Fibroblast of the aortic adventitia (primary cell): ENCODE measurements at places on chromosomes 16 and 17. TPM values are rescaled to one million over a fixed set of nuclear protein-coding genes. Genes with fewer than 3 reads are reported as not detected.
A peak's percentile ranks its signal among the peaks of the same experiment; 100 is the strongest.

ARL5C gene
- total RNA-seq, result 2.1 TPM in 1 of 2 replicates, not detected in the other

CD300LB gene
- total RNA-seq, result not detected in 2 replicates

DNA sequence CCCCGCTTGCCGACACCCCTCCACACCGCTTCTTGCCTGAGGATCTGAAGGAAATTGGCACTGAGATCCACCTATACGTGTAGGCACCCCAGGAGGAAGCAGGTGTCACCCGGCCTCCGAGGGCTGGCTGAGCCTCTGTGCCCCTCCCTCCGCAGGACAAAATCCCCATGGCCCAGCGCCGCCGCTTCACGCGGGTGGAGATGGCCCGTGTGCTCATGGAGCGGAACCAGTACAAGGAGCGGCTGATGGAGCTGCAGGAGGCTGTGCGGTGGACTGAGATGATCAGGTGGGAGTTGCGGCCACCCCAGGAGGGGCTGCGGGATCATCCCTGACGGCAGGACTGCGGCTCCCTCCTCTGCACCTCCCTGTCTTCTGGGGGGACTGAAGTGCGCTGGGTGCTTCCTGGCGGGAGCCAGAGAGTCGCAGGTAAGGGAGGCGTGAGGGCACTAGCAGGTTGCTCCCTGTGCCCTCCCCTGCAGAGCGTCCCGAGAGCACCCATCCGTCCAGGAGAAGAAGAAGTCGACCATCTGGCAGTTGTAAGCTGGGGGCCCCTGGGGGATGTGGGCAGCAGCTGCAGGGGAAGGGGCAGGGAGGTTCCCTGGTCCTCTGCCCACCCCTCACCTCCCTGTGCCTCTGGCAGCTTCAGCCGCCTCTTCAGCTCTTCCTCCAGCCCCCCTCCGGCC is 9.0 kb downstream of the NME3 start:
- no peak for DNase-seq

MAF gene
- 24.1 and 38.5 TPM in 2 replicates for total RNA-seq

CCDC182 gene
- not detected in 2 replicates for total RNA-seq

DNA sequence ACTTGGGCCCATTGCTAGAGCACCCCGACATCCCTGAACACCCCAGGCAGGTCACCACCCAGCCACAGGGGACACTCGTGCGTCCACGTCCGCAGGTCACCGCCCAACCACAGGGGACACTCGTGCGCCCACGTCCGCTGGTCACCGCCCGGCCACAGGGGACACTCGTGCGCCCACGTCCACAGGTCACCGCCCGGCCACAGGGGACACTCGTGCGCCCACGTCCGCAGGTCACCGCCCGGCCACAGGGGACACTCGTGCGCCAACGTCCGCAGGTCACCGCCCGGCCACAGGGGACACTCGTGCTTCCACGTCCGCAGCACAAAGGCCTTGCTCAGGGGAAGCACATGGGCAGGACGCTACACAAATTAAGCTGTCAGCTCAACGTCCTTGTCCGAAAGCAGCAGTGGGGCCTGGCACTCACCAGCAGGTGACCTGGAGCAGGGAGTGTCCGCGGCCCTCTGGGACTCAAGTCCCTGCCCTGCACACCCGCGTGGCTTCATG is 17.7 kb downstream of the GALNS start:
- no peak for DNase-seq

DNA sequence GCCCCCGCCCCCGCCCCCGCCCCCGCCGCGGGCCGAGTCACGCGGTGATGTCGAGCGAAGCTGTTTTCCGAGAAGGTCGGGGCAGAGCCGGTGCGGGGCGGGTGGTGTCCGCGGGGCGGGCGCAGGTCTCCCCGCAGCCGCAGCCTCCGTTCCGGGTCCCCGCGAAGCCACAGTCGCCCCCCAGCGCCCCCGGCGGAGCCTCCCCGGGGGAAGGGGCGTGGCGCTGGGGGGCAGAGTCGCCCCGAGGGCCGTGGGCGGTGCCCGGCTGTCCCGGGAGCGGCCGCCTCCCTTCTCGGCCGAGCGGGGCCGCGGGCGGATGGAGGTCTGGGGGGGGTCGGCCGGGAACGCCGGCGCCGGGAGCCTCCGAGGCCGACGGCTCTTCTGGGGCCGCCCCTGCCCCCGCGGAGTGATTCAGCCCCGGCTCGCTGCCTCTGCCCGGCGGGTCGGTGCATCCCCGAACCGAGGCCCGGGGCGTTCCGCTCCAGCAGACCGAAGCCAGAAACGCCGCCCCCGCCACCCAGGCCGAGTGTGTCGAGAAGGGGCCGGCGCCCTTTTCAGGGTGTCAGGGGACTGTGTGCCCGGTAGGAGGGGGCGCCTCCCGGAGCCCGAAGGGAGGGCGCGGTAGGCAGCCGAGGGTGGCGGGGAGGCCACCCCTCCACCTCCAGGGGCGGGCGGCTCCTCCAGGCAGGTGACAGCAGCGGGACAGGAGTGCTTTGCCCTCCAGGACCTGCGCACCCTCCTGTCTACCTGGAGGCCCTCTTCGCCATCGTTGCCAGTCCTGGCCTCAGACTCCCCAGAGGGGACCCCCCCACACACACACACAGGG is 1.7 kb downstream of the METRNL start:
- no peak for DNase-seq

GRCh38 chr16:31874366-31875111 is 932 bp downstream of the ZNF267 start:
- peak; percentile 73 for DNase-seq

EPX gene
- not detected in 2 replicates for total RNA-seq

DNA sequence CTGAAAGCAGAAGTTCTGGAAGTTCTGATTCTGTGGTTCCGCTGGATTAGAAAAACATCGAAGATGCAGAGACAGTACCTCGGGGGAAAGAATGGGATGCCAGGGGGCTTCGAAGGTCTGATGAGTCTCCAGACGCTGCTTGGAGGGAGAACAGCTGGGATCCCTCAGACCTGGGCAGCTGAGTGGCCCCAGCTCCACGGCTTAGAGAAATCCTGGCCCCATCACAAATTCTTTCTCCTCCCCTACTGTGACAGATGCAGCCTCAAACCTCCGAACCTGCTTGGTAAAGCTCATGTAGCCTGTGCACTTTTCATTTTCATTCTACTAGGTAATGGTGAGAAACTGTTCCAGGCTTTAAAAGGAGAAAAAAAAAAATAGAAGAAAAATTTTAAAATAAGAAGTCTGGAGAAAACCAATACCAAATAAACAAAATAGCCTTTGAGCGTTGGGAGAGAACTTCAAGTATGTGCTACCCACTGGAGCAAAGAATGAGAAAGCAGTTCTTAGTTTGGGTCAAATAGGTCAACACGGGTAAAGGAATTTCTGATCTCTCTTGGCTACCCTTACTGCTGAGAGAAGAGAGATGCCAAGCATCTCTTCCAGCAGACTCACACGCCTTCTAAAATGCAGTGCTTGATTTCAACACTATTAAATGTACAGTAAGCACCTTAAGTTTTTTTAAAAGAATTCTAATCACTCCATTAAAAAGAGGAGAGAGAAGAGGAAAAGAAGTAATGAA is 19.9 kb downstream of the MAF start:
- no peak for DNase-seq

GRCh38 chr17:49312722-49313121 is 49.3 kb downstream of the ZNF652 start:
- DNase-seq, result no peak

DNA sequence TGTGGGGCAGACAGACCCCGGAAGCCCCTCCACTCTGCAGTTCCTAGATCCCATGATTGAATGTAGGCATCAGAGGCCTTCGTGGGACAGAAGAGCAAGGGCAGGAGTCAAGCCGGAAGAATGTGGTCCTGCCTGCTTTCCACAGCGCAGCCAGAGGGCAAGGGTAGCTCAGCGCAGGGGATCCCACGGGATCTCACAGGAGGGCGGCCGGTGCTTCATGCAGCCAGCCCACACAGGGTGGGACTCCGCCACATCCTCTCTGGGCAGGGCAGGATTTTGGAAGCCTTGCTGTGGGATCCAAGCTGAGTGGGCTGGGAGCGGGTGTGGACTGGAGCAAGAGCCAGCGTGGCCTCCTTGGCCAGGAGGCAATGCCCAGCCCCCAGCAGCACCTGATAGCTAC is 13.0 kb downstream of the KATNB1 start:
- peak; percentile 8 for DNase-seq

GRCh38 chr17:73910821-73911515 is 266.7 kb upstream of the SDK2 start:
- DNase-seq, result no peak

- DNase-seq, result no peak
Measured at GRCh38 chr16:58503166-58503862, 3.4 kb downstream of the NDRG4 start.

DNA sequence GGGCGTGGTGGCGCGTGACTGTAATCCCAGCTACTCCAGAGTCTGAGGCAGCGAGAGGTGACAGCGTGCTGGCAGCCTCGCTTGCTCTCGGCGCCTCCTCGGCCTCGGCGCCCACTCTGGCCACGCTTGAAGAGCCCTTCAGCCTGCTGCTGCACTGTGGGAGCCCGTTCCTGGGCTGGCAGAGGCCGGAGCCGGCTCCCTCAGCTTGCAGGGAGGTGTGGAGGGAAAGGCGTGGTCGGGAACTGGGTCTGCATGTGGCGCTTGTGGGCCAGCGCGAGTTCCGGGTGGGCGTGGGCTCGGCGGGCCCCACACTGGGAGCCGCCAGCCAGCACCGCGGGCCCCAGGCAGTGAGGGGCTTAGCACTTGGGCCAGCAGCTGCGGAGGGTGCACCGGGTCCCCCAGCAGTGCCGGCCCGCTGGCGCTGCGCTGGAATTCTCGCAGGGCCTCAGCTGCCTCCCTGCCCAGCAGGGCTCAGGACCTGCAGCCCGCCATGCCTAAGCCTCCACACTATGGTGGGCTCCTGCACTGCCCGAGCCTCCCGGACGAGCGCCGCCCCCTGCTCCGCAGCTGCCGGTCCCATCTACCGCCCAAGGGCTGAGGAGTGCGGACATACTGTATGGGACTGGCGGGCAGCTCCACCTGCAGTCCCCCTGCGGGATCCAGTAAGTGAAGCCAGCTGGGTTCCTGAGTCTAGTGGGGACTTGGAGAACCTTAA is 1093.3 kb upstream of the CDH8 start:
- no peak for DNase-seq

BCL6B gene
- 0.41 and 0.45 TPM in 2 replicates for total RNA-seq

GRCh38 chr17:59391021-59391420 is 59.6 kb downstream of the YPEL2 start:
- no peak for DNase-seq

- no peak for DNase-seq
Measured at GRCh38 chr17:48600244-48601098, 4.3 kb downstream of the HOXB6 start.

DNA sequence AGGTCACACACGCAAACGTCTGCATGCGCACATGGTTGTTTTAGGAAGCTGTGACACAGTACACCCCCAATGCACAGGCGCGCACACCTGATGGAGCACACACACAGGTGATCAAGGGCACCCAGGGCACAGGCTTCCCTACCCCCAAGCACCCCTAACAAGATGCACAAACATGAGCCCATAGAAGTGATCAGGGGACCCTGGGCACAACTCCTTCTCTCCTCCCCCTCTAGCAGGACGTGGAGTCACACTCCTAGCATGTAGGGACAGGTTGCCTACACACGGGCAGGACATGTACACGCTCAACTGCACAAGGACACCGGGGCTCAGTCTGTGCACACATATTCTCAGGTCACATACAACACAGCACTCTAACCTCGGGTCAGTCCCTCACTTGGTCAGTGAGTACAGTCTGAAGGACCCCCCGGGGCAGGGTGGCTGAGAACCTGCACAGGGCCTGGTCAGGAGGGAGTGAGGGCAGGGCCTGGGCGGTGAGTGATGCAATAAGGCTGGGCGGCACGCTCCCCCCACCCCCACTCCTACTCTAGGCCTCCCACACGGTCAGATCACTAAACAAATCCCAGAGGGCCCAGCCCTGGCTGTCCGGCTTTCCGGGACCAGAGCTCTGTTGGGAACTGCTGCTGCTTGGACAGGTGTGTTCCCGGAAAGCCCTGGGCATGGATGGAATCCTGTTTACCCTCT is 751 bp upstream of the DOC2B start:
- DNase-seq, result no peak

- DNase-seq, result no peak
Measured at GRCh38 chr16:66524601-66525164, 25.2 kb downstream of the TK2 start.

GRCh38 chr17:67400193-67400592 is 23.1 kb downstream of the PITPNC1 start:
- no peak for DNase-seq
